ENCODE measurements at places on chromosomes 3 and 15.

DNA sequence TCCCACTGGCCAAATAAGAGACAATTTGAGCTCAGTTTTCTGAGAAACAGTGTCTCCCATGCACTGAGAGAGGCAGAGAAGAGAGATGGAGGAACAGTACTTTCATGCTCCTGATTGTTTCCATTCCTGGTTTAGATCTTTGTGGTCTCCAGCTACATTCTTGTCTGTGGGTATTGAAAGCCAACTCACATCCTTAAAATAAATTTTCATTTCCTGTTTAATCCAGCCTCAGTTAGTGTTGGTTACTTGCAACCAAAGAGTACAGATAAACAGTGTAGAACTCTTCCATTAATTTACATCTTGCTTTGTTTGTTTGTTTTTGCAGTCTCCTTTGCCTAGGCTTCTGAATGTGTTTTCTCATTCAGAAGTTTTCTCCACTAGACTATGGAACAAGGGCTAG, 123.7 kb upstream of the CLSTN2 start:
- no peak for DNase-seq

- no peak for DNase-seq
Measured at GRCh38 chr3:159448902-159449301, 539.7 kb upstream of the IL12A start.

- no peak for DNase-seq
Measured at GRCh38 chr3:173249457-173249856, 108.4 kb upstream of the SPATA16 start.

- no peak for DNase-seq
Measured at GRCh38 chr3:27200721-27201489, 168.3 kb downstream of the NEK10 start.

DNA sequence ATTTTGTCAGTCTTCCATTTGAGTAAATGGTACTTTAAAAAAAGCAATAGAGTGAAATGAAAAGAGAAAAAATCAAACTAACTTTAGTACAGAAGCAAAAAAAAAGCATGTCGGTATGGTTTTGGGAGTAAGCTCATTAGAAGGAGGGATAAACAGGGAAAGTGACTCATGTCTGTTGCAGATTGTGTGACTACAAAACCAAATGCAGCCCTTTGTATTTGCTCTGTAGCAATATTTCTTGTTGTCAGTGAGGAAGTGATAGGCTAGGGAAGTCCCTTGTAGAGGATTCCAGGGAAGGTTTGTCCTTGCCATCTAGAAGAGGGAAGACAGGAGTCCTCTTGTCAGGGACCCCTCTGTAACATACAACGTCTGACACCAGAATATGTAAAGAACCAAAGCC, 150.5 kb upstream of the POU1F1 start:
- peak; percentile 35 for DNase-seq

DNA sequence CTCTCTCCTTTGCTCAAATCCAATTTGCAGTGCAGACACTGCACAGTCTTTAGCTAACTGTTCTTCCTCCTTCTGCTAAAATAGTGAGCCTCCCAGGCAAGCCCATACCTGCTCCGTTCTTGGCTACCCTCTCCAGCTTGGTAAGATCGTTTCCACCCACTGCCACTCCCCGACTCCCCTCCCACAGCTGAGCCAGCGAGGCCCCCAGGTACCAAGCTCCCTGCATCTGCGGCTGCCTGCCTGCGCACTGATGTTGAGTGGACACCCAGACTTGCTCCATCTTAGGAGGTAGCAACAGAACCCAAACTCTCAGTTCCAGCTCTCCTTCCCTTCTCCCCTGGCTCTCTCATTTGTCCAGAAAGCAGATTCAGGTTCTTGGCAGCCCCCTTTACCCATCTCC, 7.9 kb upstream of the TNK2 start:
- no peak for DNase-seq

GRCh38 chr3:184240384-184241140, 8.2 kb downstream of the ALG3 start:
- peak; percentile 60 for DNase-seq

- peak; percentile 12 for DNase-seq
Measured at GRCh38 chr15:99371180-99372103, 120.2 kb downstream of the LRRC28 start.

Data from foreskin fibroblast (primary cell).